ENCODE measurements at places on chromosomes 12 and 14.
A peak's percentile ranks its signal among the peaks of the same experiment; 100 is the strongest.

DNA sequence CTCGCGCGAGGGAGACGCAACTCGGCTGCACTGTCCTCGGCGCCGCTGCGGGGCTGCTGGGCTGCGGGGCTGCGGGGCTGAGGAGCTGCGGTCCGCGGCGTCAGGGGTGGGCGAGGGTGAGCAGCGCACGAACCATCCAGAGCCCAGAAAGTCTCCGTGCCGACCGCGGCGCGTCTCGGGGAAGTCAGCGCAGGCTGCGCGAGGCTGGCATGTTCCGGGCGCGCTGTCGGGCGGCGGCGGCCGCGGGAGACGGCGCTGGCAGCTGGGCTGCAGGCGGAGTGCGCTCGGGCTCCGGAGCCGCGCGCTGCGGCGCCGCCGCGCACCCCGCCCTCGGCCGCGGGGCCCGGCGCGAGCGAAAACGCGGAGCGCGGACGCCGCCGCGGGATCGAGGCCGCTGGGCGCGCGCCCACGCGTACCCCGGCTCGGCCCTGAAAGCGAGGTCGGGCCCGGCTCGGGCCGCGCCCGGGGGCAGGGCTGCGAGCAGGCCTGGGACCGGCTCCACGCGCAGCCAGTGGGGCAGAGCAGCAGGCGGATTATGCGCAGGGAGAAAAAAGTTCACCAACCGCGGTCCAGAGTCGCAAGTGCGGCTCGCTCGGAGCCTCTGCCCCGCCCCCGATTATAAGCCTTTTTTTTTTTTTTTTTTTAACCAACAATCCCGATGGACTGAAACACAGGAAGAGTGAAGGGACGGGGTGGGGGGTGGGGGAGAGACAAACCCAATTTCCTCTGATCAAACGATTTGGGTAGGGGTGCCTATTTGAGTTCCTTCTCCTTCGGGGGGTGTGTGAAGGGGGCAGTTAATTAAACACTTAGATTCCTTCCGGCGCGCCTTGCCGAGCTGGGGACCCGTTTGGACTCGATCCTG lies at the start of gene PRICKLE1:
Gene PRICKLE1 (minus strand): TSS at position 282 of the 865 bp plus-strand sequence. CDS start 117,230 bp downstream, outside the sequence.
- DNase-seq, result no peak

- peak; percentile 74 for DNase-seq
Observed at GRCh38 chr14:55333711-55334485, 62.7 kb downstream of the FBXO34 start.

DNA sequence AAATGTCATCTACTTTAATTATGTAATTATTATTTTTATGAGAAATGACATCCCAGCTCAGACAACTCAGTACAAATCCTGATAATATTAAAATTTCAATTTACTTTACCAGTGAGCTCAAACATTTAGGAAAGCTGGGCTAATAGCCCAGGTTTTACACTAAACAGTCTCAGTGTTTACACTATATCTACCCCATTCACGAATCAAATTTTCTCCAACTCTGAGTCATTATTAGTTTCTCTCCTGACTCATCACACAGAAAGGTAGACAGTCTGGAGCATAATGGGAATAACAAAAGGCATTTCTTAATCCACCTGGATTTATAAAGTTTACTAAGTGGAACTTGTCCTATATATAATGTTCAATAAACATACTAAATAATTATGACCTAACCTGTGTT lies 5.7 kb downstream of the PAWR start:
- DNase-seq, result peak; percentile 43

GRCh38 chr14:104799244-104800014 lies 1.5 kb upstream of the ZBTB42 start:
- DNase-seq, result no peak

DNA sequence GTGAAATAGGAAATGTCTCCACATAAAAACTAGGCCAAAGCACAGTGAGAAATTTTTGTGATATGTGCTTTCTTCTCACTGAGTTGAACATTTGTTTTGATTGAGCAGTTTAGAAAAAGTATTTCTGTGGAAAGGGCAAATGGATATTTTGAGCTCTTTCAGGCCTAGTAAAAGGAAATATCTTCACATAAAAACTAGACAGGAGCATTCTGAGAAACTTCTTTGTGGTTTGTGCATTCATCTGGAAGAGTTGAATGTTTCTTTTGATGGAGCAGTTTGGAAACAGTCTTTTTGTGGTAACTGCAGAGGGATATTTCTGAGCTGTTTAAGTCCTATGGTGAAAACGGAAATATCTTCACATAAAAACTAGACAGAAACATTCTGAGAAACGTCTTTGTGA lies 582.7 kb upstream of the ALG10B start:
- no peak for DNase-seq

DNA sequence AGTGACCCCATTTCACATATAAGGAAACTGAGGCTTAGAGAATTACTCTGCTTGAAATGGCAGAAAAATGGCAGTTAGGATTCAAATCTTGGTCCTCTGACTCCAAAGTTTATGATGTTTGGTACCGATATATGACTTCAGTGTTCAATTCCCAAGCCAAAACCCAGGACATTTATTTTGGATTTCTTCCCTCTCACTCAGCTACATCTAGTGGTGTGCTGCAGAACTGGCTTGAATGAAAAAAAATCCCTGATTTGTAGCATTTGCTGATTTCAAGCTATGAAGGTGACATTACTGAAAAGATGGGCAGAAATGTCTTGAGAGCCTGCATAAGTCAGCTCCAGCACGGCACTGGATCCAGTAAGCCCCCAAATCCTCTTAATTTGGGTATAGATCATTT lies 106.4 kb downstream of the EFCAB11 start:
- no peak for DNase-seq

DNA sequence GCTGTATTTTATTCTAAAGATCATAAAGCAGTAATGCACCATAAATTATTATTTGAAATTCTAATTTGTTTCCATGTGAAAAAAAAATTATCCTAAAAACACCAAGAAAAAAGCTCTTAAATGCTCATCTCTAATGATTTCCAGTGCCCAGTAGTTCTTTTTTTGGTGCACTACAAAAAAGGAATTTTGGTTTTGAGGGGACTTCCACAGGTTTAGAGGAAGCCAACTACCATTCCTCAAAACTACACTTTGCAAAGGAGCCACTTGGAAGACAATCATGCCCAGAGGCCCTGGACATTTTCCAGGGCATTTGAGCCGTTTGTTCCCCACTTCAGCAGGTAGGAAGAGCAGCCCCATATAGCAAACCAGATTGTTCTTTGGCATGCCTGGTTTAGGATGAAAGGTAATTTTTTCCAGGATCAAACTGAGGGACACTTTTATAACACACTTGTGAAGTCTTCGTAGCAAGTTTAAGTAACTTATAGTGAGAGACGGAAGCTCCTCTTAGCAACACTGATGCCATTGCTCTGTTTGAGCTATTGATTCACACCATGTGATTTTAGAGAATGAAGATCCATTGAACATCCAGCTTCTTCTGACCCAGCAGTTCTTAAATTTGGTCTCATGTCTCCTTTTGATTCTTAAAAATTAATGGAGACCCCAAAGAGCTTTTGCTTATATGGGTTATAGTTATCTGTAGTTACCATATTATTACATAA lies 187.9 kb downstream of the ETV6 start:
- no peak for DNase-seq
